ENCODE measurements at places on chromosomes 4 and X.

DNA sequence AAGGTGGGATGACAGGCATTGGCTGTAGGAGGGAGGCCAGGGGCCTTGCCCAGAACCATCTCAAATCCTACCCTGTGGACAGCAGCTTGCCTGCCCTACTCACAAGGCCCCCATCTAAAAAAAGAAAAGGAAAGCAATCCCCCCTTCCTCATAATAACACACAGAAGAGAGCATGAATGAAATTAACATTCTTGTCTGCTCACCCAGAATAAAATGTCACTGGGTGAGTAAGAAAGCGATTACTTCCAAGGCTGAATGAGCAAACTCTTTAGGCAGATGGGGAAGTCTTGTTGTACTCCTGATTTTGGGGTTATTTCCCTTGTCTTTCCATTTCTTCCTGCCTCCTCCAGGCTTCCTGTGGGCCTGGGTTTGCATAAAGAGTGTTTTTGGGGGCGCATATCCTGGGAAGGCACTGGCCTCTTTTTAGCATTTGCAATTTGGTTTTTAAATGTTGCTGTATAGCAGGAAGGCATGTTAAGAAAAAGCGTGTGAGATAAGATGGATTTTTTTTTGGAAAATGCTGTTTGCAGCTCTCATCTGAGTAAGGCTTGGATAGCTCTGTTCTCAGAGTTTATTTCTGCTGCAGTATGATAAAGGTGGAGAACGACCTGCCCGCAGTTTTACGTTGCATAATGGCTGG is 248.3 kb upstream of the GATB start:
- no peak for DNase-seq

DNA sequence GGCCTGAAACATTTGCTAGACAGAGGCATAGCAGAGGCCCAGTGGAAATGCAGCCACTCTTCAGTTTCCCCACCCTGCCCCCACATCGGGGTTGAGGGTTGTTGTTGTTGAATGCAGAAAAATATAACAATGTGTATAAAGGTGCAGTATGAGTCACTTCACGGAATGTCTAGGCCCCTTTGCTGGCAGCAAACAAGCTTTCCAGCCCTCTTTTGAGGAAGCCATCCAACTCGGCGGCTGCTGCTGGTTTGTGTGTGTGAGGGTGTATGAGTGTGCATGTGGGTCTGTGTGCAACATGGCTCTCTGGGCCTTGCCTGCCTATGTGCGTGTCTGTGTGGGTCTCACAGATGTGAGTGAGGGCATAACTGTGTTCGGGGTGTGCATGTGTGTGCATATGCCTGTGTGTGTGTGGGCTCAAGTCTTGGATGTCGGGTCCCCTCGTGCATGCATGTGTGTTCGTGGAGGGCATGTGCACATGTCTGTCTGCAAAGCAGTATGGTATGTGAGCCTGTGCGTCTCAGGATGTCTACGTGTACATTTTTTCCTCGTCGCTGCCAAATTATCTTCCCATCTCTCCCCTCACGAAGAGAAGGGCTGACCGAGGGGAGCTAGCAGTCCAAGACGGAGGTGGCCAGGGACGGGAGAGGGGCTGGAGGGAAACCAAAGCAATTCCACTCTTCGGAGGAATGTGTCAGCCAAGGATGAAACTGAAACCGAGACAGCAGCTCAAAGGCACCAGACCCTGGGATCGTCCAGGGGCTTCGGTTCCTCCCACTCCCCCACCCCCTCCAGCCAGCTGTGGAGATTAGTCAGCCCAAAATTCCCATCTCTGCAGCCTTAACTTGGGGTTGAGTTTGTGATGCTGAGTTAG is 8.4 kb upstream of the ELF4 start:
- DNase-seq = no peak

GRCh38 chrX:105695451-105695850 is 126.9 kb upstream of the NRK start:
- no peak for DNase-seq

- no peak for DNase-seq
Measured at GRCh38 chrX:106178826-106179225, 10.7 kb downstream of the PWWP3B start.

DNA sequence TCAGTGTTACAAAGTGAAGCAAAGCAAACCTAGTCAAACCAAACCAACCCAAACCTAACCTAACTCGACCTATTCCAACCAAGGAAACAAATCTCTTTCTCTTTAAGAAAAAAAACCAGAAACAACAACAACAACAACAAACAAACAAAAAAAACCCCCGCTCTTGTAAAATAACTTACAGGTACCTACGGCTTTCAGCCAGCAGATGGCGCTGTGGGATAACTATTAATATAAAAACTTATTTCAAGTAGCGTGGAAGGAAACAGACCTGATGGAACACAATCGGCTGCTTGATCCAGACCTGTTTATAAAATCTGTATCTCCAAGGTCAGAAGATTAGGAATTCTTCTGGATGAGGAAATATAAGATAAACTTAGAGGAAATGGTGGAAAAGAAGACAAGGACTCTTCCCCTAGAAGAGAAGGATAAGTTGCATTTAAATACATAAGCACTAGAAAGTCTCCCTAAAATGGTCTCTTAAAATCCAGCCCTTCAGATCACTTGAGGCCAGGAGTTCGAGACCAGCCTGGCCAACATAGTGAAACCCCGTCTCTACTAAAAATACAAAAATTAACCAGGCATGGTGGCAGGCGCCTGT is 34.4 kb upstream of the CDKL5 start:
- peak; percentile 60 for DNase-seq

GRCh38 chr4:52912608-52913007 is 50.5 kb downstream of the RASL11B start:
- DNase-seq = no peak

GRCh38 chr4:93409035-93409434 is 419.5 kb upstream of the ATOH1 start:
- DNase-seq = no peak

DNA sequence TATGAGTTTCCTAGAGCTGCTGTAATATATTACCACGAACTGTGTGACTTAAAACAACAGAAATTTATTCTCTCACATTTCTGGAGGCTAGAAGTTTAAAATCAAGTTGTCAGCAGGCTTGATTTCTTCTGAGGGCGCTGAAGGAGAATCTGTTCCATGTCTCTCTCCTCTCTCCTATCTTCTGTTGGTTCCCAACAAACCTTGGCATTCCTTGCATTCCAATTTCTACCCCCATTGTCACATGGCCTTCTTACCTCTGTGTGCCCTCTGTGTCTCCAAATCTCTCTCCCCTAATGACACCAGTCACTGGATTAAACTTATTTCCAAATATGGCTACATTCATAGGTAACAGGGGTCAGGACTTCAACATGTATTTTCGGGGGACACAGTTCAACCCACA is 672.7 kb downstream of the RPA4 start:
- DNase-seq = no peak

DNA sequence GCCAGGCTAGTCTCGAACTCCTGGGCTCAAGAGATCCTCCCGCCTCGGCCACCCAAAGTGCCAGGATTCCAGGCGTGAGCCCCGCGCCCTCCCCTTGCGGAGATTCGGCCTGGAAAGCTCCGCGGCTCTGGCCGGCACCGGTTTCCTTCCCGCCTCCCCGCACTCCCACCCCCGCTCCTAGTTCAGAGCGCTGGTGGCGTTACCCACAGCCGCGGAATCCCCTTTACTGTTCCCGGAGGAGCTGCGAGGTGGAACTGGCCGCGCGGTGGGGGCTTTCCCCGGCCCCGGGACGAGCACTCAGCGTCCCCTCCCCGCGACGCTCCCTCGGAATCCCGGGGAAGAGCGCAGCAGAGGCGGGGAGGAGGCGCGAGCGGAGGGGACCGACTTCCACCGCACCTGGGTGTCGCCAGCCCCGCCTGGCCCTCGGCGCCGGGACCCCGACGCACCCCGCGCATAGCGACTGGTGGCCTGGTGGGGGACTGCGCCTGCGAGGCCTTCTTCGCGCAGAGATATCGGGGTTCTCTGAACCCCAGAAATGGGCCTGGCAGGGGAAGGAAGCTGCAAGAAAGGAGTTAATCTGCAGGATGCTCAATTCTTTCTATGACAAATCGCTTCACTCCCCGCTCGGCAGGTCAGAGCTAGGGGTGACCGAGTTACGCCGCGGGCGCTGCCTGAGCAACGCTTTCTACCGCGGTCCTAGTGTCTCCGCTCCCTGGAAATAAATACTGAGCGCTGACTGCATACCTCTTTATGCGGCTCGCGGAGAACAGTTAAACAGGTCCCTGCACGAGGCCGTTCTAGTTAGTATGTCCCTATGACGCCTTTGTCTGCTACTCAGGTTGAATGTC is 14.6 kb upstream of the SLC25A4 start:
- DNase-seq = no peak

GRCh38 chrX:10617999-10618351 is 2.4 kb downstream of the MID1 start:
- no peak for DNase-seq

DNA sequence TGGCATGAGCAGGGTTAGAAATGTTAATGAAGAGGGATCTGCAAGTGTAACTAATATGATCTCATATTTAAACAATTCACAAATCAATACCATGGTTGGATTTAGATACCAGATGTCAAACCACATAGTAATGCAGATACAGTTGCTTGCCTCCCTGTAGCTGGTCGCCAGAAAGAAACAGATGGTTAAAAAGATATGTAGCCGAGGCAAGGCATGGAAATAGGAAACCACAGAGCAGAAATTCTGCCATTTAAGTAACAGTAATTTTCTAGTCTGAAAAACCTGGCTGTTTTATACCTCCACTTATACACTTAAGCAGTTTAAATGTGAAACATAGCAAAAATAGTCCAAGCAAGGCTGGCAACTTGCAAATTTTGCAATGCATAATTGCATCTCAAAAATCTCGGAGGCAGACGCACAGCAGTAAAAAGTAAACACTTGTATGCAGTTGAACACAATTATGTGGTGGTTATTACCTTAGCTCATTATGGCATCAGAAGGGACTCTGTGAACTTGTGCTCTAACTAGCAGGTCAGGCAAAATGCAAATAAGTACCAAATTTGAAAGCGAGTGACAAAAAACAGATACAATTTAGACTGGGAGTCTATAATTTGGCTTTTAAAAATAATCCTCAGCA is 126.8 kb downstream of the NAA11 start:
- DNase-seq = no peak

- no peak for DNase-seq
Measured at GRCh38 chr4:74623041-74623440, 171.3 kb downstream of the BTC start.
